ENCODE measurements at places on chromosomes 2 and 18.

GRCh38 chr2:88054782-88055370, 707 bp downstream of the KRCC1 start:
- DNase-seq, result no peak

GRCh38 chr2:223465793-223466192, 136.4 kb downstream of the SCG2 start:
- no peak for DNase-seq

DNA sequence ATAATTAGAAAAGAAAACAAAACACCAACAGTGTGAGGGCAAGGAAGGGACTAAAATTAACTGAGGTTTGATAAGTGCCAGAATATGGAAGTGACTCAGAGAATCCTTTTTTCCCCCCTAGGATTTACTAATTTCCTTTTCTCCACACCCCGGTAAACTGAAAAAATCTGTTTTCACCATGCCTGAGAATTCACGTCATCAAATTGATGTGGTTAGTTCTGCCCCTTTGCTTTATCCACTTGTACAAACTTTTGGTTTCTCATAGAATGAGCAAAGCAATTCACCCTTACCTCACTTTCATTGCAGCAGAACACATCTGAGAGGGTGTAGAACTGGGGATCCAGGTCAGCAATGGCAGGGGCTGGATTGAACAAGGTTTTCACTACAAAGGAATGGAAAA, 57.8 kb downstream of the RBKS start:
- no peak for DNase-seq

DNA sequence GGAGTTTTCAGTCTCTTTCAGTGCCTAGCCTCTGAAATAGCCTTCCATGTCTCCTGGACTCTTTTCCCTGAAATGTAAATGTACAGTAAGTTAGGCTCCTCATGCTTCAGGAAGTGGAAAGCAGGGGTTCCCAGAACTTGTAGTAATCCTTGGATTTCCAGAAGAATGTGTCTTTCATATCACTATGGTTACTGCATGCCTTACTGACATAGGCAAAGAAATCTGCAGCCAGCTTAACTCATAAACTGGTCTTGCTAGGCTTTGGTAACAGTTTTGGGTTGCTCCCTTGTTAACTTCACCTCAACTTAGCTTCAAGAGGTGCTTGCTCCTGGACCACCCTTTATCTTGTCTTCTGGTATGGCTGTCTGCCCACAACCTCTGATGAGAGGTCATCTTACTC, 686.8 kb upstream of the DDX18 start:
- no peak for DNase-seq

GRCh38 chr2:19857100-19857499, 44.7 kb downstream of the TTC32 start:
- DNase-seq, result no peak

- no peak for DNase-seq
These were observed 122.9 kb downstream of the ZNF521 start for GRCh38 chr18:25229081-25229480.

DNA sequence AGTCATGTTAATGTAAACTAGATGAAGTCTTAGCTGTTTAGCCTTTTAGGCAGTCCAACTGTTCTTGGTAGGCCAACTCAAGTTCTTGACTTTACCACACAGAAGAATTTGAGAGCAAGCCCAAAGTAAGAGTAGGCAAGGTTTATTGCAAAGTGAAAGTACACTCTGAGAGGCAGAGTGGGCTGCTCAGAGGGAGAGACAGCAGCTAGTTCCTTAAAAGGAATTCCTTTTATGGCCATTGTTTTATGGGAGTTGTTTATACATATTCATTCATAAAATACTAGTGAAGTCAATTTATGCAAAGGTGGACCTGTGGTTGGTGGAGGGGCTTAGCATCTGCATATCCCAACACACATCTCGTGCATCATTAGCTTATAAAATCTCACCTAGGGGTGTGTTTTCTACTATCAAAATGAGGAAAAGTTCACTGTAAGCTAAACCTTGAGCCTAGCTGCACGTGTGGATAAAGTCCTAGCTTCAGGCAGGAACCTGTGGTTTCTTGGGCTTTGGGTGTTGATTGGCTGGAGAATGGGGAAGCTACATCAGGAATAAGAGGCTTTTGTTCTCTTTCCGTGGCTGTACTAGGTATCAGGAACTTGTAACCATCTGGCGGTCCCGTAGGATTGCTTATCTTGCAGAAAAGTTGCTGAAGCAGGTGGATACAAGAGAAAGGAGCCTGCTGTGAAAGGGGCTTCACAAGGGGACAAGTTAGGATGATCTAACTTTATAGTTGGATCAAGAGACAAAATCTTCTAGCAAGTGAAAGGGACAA, 110.4 kb upstream of the GULP1 start:
- no peak for DNase-seq

- no peak for DNase-seq
These were observed 52.5 kb downstream of the LRPPRC start for GRCh38 chr2:43943323-43943722.

Measured in activated naive CD4-positive, alpha-beta T cell treated with anti-CD3 and anti-CD28 coated beads, Interleukin-2, amount 10 ng/mL, durations not matched to agents 7 days and 5 days (primary cell).